Hepatocyte (in vitro differentiated cells): ENCODE measurements at places on chromosomes 13 and 19.

- no peak for DNase-seq
Measured at GRCh38 chr19:615619-616018, 17.7 kb downstream of the POLRMT start.

DNA sequence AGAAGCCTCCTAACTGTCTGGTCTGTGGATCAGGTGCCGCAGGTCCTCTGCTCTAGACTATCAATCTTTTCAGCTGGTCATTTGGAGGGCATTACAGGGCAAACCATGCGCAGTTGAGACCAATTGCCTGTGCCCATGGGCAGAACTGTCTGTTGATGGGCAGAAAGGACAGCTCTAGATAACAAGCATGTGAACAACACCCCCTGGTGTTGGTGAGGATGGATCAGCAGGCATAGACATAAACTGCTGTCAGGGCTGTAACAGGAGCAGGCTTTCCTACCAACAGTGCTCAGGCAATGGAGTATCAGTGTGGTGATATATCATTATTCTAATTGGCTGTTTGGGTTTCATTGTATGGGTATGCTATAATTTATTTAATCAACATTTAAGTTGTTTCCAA, 104.7 kb upstream of the KL start:
- peak; percentile 32 for DNase-seq

GRCh38 chr13:104057861-104058260, 991.6 kb upstream of the SLC10A2 start:
- no peak for DNase-seq

GRCh38 chr19:17865364-17866311, 5.9 kb downstream of the RPL18A start:
- peak; percentile 63 for DNase-seq

- no peak for DNase-seq
Measured at GRCh38 chr13:26996965-26997752, 174.5 kb downstream of the USP12 start.
